ENCODE measurements at places on chromosomes 1 and 21.

DNA sequence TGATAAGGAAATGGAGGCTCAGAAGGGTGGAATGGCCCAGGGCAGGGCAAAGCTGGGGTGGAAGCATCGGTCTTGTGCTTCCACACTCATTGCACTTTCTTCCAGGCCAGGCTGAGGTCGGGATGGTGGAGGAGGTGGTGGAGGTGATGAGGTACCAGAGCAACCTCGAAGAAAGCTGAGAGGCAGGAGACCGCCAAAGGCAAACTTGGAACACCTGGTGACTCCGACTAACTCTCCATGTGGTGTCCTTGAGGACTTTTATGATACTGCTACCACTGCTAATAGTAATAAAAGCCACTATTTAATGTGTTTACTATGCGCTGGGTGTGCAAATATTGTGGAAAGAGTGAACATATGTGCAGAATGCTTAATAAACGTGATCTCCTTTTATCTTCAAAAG is 16.9 kb upstream of the BTG2 start:
- DNase-seq = no peak

DNA sequence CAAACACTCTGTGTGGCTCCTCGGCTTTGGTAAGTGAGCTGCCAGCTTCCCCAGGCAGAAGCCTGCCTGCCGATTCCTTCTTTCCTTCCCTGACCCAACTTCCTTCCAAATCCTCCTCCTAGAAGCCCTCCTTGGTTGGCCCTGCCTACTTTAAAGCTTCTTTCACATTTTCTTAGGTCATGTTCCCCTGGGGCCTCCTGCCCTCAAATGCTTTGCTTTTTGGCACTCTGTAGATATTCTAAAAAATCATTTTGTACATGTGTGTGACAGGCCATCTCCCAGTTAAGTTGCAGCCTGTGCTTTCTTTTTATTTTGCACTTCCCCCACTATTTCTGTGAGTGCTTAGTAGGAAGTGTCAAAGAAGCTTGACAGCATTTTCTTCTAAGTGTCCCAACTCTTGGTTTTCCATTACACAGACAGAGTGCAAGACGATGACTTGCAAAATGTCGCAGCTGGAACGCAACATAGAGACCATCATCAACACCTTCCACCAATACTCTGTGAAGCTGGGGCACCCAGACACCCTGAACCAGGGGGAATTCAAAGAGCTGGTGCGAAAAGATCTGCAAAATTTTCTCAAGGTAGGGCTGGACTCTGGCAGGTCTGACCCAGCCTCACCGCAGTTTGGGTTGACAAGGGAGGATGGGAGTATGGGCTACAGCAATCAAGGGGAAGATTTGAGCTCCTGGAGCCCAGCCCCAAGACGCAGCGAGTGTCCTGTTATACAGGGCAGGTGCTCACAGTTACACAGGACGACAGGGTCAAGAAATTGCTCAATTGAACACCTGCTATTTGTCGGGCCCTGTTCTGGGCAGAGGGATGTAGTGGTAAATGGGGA is at the start of gene S100A9:
S100A9 (plus strand) TSS at position 2 of the 838 bp plus-strand sequence; CDS start at position 432, 430 bp downstream.
- DNase-seq = no peak

GRCh38 chr1:167659450-167659849 is 29.4 kb downstream of the RCSD1 start:
- peak; percentile 9 for DNase-seq

- DNase-seq = peak; percentile 91
These were observed 48.8 kb downstream of the ZBTB40 start for GRCh38 chr1:22500471-22500870.

DNA sequence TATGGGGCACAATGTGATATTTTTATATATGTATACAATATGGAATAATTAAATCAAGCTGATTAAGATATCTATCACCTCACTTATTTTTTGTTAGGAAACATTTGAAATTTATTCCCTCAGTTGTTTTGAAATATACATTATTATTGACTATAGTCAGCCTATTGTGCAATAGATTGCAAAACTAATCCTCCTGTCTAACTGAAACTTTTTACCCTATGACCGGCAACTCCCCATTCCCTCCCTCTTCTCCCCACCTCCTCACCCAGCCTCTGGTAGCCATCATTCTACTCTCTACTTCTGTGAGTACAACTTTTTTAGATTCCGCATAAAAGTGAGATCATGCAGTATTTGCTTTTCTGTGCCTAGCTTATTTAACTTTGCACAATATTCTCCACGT is 117.7 kb upstream of the SGIP1 start:
- DNase-seq = no peak

DNA sequence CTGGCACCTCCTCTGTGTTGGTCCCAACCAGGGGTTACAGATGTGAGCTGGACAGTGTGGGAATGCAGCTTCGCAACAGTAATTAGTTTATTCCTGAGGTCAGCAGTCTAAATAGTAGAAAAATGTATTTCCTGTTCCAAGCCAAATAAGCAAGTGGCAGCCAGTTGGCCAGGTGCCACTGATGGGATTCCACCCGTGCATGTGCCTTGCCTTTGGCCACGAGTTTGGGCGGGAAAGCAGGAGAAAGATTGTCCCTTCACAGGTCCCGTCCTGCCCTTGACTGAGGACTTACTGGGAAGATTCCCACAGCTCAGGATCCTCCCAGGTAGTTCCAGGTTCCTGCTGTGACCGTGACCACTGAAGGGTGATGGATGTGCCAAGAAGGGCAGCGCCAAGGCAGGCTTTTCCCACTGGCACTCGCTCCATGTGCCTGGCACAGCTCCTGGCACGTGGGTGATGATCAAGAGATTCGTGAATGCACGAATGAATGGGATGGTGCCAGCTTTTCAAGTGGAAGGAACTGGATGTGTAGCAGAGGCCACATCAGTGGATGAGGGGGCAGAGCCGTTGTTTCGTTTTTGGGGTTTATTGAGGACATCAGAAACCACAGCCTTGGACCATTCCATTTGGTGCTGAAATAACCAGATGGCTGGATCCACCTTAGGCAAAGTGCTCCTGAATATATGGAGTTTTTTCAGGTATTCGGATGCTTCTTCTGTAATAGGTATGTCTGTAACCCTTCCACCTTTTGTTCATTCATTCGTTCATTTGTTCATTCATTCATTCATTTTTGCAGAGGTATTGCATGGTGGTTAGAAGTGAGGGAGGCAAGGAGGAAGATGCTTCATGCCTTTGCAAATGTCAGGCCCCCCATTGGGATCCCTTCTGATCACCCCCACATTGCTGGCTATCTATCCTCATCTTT is 62.4 kb upstream of the WNT4 start:
- DNase-seq = no peak

DNA sequence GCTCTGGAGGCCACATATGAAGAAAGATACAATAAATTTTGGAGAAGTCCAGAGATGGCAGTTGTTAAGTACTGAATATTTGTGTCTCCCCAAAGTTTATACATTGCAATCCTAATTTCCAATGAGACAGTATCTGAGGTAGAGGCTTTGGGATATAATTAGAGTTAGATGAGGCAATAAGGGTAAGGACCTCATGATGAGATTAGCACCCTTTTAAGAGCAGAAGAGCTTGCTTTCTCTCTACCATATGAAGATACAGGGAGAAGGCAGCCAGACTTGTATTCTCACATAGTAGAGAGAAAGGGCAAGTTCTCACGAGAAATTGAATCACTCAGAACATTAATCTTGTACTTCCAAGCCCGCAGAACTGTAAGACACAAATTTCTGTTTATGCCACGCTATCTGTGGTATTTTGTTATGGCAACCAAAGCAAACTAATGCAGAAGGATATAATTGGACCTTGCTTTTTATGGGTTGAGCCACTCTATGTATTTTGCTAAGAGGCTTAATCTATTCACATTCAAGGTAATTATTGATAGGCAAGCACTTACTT is 430.1 kb downstream of the KCNT2 start:
- DNase-seq = no peak

GRCh38 chr21:40929833-40930232 is 82.9 kb upstream of the DSCAM start:
- DNase-seq = no peak

DNA sequence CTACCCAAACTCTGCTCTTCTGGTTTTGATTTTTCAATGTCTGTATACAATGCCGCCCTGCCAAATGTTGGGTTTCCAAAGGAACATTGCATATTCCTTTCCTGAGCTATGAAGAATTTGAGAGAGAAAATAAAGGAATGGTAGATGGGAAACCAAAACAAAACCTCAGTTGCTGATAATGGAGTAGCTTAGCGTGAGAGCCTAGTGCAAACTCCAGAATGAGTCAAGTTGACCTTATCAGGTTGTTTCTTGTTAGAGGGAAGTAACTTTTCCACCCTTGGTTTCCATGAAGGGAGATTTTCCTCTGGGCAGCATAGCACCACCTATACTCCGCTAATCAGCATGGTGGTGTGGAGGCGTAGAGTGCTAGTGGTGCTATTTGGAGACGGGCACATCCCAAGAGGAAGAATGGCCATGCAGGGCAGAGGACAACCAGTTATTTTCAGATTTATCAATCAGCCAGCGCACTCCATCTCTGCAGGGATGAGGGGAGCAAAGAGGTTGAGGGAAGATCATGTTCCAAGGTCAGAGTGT is 51.6 kb downstream of the BACH1 start:
- no peak for DNase-seq

GRCh38 chr1:219379691-219380090 is 206.0 kb downstream of the LYPLAL1 start:
- no peak for DNase-seq

- no peak for DNase-seq
These were observed 26.5 kb downstream of the BCL9 start for GRCh38 chr1:147567594-147568381.

GRCh38 chr1:7015022-7015421 is 229.8 kb downstream of the CAMTA1 start:
- DNase-seq = no peak

- no peak for DNase-seq
These were observed 64.2 kb downstream of the HLX start for GRCh38 chr1:220943319-220943996.

Data from retinal pigment epithelial cell (primary cell).